ENCODE measurements at places on chromosomes 7 and 10.

GRCh38 chr7:87517136-87517815 lies 41.8 kb upstream of the ABCB4 start:
- peak; percentile 3 for DNase-seq

DNA sequence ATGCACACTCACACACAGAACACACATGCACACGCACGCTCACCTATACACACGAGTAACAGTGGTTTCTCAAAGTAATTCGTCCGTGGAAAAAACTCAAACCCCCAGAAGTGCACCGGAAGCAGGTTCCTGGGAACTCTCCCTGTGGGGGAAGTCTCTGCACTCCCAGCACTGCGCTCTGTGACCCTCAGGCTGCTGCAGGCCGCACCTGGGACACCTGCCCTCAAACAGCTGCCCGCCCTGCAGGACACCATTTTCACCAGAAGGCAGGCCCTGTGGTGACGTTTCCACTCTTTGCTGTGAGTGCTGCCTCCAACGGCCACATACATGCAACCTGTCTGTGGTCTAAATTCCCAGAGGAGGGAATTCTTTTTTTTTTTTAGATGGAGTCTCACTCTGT lies 21.3 kb downstream of the YKT6 start:
- DNase-seq: no peak

GRCh38 chr7:1318661-1319060 lies 86.0 kb downstream of the UNCX start:
- no peak for DNase-seq

GRCh38 chr10:132551093-132551807 lies 13.7 kb downstream of the INPP5A start:
- peak; percentile 74 for DNase-seq

GRCh38 chr7:121516821-121517220 lies 120.7 kb upstream of the FAM3C start:
- DNase-seq: no peak

- DNase-seq: no peak
Measured at GRCh38 chr7:158695056-158695455, 9.5 kb downstream of the NCAPG2 start.

DNA sequence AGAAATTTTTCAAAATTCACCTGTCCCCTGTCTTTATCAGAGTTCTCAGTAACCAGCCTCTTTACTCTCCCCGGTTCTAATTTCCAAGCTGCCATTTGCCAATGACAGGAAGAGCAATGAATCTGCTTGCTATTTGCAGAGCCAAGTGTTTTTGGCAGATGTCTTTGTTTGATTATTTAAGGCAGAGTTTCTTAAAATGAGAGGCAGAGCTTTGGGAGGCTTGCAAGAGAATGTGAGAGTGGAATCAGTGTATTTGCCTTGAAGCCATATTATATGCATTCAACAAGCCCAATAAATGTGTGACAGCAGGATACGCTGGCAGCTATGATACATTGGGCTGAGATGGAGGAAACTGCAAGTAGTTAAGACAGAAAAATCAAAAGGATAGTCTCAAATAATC lies 196.5 kb downstream of the PHF14 start:
- no peak for DNase-seq

DNA sequence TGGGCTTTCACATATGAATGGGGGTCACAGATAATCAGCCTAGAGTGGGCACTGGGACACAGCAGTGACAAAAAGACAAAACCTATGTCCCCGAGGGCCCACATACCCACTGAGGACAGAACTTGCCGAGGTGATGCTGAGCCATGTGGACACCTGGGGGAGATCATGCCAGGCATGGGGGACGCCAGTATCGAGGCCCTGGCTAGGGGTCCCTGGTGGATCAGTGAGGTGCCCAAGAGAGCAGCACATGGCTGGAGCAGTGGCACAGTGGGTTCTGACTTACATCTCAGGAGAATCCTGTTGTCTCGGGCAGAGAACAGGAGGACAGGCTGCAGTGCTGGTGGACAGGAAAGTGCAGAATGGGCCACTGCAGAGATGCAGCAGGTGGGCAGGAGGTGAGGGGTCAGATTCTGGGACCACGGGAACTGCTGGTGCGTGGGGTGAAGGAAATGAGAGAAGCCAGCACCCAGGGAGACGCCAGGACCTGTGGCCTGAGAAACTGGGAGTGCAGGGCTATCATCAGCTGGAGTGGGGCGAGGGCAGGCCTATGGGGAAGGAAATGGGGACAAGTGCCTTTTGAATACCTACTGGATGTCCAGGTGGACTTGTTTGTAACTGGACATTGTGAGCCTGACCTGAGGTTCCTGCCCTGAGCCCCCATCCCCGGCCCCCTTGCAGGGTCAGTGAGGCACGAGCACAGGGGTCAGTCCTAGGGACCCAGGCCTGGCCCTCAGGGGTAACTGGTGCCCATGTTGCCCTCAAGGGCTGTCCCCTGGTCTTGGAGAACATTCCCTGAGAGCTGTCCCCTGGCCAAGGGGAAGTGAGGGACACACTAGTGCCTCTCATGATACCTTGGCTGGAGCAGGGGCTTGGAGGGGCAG lies 91.2 kb upstream of the RET start:
- DNase-seq: no peak

DNA sequence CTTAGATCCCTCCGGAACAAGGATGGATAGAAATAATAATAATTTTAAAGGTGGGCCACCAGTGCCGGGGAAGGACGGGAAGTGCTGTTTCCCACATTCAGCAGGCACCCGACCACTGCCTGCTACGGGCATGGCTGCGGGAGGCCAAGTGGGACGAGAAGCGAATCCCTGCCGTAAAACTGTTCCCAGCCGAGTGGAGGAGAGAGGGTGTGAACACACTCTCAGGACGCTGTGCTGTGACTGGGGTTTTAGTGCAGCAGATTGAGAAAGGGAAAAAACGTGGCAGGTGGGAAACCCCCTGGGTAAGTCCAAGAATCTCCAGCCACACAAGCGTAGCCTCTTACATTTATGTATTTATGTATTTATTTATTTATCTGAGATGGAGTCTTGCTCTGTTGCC lies 158.8 kb downstream of the DNAJB6 start:
- DNase-seq: peak; percentile 56

DNA sequence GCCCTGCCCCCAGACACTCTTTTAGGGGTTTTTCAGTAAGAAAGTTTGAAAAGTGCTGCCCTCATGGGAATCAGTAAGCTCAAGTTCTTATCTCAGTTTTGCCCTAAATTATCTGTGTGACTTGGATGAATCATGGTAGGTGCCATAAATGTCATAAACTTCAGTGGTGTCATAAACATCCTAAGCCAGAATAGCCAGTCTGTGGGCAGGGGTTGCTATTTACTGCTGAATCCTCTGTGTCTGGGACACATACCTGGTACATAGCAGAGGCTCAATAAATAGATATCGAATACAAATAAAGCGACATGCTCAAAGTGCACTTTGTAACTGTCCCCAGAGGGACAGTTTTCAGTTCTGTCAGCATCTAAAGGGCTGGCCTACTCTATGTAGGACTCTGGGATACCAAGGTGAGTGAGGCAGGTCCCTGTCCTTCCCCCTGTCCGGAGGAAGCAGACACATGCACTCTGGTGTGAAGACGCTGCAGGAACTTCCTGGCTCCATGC lies 502.1 kb downstream of the RPS24 start:
- no peak for DNase-seq

DNA sequence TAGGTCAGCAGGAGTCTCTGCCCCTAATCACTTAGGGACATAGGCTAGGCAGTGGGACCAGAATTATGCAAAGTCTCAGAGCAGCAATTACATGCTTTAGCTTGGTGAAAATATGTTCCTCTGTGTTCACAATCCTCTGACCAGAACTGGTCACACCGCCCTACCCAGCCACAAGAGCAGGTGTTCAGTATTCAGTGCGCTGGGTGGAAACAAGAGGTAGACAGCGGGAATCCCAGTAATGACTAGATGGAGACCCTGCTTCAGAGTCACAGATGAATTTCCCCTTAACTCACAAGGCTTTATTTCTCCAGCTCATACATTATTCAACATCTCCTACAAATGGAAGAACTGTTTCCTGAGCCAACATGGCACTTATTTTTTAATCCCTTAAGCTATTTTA lies 763.7 kb upstream of the POM121L12 start:
- no peak for DNase-seq

DNA sequence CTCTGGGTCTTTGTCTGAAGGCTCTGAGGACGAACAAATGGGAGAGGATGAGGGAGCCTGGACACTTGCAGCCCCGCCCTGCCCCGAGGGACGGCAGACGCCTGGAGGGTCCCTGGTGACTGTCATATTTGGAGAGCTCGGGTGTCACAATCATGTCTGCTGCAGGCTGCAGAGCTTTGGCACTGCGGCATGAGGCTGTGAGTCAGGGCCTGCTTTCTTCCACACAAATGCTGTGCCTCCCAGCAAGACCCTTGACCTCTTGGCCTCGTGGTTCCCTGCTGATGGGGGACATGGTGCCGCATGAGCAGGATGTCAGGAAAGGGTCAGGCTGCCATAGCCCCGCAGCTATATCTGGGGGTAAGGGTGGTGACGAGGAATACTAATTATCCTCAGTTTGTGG lies 64.9 kb upstream of the PPIF start:
- no peak for DNase-seq

DNA sequence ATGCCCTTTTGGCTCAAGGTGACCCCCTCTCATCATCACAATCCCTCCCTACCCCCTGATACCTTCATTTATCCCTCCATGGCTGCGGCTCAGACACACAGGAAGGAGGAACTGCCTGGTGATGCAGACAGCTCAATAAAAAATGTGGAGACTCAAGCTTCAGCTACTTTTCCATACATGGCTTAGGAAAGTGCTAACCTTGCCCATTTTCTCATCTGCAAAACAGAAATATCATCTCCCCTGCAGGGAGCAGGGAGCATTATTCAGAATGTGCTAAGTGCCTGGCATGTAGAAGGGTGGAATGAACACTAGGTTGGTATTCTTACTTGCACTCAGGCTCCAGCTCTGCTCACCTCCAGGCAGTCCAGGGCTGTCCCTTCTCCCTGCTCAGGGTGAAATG lies 23.8 kb downstream of the CXCL12 start:
- DNase-seq: no peak

GRCh38 chr10:124732931-124733570 lies 11.1 kb downstream of the FAM53B start:
- DNase-seq: peak; percentile 79

DNA sequence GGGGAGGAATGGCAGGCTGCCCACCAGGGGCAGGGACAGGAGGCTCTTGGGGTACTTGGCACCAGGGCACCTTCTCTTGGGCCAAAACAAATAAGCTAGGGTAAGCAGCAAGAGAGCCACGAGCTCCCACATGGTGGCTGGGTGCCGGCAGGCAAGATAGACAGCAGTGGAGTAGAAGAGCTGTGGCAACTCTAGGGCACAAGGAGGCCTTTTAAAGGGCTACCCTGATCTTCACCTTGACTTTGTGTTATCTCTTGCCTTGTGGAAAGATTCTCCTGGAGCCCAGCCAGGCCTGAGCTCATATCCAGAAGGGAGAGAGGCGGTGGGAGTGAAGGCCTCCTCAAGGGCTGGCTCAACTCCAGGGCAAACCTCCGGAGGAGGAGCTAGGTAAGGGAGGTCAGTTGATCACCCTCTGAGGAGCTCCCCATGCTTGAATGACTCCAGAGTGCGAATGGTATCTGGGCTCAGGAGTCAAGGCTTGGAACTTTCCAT lies at the start of gene CYP17A1:
Gene CYP17A1, minus strand, starts transcription at position 184 of the 492 bp plus-strand sequence. Its CDS starts 52 bp downstream, at position 132.
- no peak for DNase-seq

GRCh38 chr10:78774614-78774998 lies 294.2 kb upstream of the ZMIZ1 start:
- no peak for DNase-seq

DNA sequence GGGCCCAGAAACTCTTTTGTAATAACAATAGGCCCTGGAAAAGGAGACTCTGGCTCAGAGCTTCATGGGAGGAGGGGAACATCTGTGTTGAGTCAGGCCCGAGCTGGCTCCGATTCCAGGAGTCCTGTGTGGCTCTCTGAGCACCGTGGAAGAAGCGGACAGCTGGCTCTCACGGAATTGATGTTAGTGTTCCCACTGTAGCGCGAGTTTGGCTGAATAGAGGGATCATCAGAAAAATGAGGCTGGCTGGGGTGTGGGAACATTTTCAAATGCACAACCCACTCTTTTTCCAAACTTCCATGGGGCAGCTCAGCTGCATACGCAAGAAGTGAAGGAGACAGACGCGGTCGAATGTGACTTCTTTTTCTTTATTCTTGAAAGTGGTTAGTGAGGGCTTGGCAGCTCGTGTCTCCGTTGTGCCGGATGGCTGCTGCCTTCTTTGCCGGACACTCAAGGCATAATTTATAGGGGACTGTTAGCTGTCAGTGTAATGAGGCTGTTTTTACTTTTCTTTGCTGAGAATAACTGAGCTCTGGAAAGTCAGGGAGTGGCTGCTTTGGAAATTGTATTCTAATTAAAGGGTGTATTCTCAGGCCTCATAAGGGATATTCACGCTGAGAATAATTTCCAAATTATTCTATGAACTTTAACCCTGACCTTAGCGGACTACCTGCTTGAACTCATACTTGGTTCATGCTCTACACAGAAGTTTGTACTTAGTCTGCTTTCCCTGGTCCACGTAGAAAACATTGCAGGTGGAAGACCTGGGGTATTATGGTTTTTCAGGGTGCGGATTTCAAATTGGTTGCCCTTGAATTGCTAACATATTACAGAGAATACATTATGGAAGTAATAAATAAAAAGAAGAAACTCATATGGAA lies 23.1 kb downstream of the MDFIC start:
- DNase-seq: no peak

DNA sequence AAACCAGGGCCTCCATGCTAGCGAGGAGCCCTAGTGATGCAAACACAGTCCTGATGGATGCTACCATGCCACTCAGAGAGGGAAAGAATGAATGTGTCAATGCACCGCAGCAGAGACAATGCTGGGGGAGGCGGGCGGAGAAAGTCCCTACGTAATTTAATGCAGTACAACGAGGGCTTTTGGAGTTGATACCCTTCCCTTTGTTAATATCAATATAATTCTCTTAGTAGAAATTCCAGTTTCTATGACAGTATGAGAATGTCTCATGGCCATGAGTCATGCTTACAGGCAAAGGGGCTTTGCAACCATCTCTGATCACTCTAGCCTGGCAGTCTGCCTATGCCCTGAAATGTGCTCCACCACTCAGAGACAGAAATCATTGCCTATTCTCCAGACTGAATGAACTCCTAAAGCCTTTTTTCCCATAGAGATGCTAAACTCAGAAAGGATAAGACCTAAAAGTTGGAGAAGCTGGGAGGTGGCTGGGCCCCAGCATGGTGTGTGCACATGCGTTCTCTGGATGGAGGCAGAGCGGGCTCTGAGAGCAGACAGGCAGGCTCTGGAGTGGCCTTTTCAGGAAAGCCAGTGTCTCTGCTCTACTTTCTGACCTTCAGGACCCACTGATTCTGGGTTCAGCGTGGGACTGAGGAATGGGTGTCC lies 20.3 kb upstream of the GIMAP2 start:
- DNase-seq: peak; percentile 74

DNA sequence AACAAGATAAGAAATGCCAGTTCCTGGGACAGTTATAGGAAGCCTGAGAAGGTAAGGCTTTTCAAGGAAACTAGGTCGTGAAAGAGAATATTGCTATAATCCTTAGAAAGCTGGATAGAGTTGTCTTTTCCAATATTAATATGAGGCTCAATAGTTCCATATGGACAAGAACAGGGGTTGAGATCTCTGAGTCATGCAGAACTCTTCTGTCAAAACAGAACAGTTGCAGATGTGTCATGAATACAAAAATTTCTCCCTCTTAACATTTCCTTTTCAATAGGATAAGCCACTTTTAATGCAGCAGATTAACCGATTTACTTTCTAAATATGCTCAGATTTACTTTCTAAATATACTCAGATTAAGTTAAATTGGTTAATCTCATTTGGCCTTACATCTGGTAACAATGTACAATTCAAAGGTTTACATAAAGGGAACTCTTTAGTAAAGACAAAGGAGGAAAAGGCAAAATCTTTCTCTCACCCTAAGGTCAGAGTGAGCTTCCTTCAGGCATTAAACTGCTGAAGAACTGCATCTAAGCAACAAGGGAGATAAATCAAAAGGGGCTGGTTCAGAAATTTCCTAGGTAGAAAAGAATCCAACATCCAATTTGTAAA lies 104.7 kb upstream of the PCDH15 start:
- no peak for DNase-seq

Data from activated CD8-positive, alpha-beta T cell treated with anti-CD3 and anti-CD28 coated beads for 36 hours (primary cell).